Liver (tissue), 10 donors: ENCODE measurements at places on chromosomes 3 and 15. TPM values are rescaled to one million over a fixed set of nuclear protein-coding genes. Genes with fewer than 3 reads are reported as not detected.

Gene CD276
- 30.4 TPM for total RNA-seq

Gene SH3GL3
- total RNA-seq = 0.23 TPM

Gene SLC6A20
- total RNA-seq = not detected

Gene KLHL6
- 1.6 TPM for total RNA-seq

Gene CFAP100
- total RNA-seq = not detected

Gene MB21D2
- total RNA-seq = 0.59 TPM

Gene STRIT1
- not detected for total RNA-seq

Gene PLOD2
- total RNA-seq = 27.2 TPM

Gene ZCWPW2
- total RNA-seq = 0.23 TPM

Gene NCBP2
- 19.2 TPM for total RNA-seq

Gene C3orf38
- 11.5 TPM for total RNA-seq

Gene CASR
- 0.17 TPM for total RNA-seq

Gene LSAMP
- 0.17 TPM for total RNA-seq

Gene INO80
- 14.1 TPM for total RNA-seq

Gene PDZRN3
- total RNA-seq = 1.8 TPM

DNA sequence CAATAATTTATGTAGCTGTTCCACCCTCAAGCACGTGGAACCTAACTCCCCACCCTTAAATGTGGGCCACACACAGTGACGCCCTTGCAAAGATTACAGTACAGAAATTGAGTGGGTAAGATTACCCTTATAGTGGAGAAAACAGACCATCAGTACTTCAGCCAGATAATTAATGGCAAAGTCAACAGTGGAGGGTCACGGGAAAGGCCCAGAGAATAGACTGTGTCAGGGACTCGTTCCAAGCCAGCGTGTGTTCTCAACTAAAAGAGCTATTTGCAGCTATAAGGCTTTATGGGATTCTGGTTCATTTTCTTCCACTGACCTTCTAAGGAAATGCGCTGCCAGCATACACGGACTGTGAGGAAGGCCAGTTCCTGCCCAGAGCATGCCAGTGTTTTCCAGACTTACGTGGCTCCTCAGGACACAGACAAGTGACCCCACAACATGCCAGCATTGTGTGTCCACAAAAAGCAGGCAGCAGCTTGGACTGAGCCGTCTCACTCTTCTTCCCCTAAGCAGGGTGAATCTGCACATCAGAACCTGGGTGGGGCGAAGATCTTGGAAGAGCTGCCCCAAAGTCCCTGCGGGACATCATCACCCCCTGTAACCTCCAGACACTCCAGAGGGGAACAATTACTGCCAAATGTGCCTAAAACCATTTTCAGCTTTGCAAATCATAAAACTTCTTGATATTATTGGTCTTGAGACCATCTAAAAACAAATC lies 428.5 kb downstream of the OCA2 start:
- DNase-seq = no peak

- DNase-seq = no peak
Observed at GRCh38 chr3:119336823-119337222, 42.6 kb downstream of the ARHGAP31 start.

DNA sequence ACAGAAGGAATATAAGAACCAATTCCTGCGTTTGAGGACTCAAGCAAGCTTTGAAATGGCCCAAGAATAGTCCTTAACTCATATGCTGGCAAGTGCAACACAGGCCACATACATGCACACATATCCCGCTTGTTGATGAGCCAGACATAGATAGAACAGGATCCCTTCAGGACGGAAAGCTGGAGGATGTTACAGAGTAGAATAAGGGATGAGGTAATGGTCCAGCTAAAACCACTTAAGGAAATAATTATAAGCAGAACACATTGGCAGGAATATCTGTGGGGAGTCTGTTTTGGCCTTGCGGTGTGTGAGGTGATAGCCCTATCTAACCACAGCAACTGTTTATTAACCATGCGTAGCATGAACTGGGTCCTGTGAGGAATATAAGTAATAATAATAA lies 25.0 kb downstream of the SCG3 start:
- DNase-seq = no peak

- DNase-seq = no peak
Observed at GRCh38 chr3:146747928-146748327, 142.8 kb upstream of the PLSCR5 start.

GRCh38 chr3:132543011-132543739 lies 53.9 kb upstream of the ACKR4 start:
- no peak for DNase-seq

GRCh38 chr3:48402281-48402732 lies 27.6 kb downstream of the PLXNB1 start:
- no peak for DNase-seq

DNA sequence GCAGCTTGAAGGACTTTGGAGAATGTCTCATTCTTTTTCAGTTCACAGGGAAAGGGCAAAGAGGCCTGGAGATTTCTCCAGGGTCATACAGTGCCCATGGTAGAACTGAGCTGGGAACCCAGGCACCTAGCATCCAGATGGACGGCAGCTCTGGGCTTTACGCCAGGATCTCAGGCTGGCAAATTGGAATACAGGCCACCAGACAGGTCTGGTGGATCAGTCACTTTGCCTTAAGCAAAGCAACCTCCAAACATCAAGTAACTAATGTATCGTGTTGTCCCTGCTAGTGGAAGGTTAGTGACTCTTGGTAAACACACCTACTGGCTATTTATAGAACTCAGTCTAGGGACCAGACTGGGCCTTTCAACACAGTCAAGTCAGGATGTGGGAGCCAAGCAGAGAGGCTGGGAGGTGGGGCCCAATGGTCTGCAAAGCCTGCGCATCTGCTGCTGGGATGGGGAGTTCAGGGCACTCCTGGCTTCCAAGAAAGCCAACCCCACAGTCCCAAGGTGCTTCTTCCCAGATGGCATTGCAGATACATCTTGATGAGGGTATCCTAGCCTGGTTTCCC lies 30.2 kb downstream of the RPLP1 start:
- no peak for DNase-seq

- DNase-seq = no peak
Observed at GRCh38 chr3:31314258-31314657, 218.5 kb upstream of the STT3B start.

DNA sequence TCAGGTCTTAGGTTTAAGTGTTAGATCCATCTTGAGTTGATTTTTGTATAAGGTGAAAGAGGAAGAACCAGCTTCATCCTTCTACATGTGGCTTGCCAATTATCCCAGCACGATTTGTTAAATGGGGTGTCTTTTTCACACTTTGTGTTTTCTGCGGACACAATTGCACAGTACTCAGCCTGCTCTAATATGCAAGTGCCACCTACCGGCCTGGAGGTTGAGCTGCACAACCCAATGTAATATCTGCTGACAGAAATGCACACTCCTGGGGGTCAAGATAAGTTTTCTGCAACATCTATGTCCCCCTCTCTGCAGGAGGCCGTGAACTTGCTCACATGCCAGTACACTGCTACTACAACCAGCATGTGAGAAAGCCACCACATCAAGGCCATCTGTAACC lies 791.9 kb upstream of the ROBO1 start:
- DNase-seq = no peak

DNA sequence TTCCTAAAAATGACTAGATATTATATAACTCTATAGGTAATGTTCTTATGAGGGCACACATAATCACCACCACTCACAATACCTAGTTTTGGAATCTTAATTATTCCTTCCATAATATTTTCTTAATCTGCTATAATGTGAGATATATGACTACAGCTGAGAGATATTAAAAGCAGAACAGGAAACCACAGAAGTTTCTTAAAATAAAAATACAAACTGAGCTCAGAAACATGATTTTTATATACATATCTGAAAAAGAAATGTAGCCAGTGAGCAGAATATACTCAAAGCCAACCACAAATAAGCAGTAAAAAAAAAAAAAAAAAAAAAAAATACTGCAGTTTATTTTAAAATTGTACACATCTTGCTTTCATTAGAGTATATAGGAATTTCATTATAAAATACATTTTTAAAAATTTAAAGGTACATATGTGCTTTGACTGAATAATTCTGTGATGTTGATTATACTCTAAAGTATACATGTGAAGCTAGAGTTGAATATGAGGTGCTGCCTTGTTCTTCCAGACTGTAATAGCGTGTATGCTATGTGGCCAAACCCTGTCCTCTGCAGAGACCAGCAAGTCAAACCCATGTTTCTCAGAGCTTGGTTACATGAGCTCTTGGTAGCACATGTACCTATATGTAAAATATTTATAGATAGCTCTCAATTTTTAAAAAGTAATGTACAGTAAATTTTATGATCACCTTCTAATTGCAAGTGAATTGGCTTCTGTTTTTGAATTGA lies 175.0 kb downstream of the UBE2E2 start:
- no peak for DNase-seq

GRCh38 chr3:183734750-183735494 lies 37.3 kb downstream of the YEATS2 start:
- no peak for DNase-seq

DNA sequence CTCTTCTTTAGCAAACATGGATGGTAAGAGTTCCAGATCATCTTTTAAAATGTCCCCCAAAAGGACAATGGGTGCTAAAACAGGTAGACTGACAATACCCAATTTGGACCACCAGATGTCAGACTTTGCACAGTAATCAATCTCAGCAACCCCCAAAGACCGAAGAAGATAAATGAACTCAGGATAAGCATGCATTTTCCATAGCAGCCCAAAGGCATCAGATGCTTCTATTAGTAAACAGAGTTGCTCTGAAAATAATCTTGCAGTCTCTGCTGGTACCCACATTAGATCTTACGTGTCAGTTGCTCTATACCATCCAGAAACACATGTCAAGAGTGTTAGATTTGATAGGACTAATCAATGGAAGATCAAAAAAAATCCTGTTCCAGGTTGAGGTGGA lies 20.6 kb downstream of the MYH15 start:
- DNase-seq = no peak

GRCh38 chr3:49732597-49732996 lies 8.8 kb upstream of the GMPPB start:
- DNase-seq = no peak

DNA sequence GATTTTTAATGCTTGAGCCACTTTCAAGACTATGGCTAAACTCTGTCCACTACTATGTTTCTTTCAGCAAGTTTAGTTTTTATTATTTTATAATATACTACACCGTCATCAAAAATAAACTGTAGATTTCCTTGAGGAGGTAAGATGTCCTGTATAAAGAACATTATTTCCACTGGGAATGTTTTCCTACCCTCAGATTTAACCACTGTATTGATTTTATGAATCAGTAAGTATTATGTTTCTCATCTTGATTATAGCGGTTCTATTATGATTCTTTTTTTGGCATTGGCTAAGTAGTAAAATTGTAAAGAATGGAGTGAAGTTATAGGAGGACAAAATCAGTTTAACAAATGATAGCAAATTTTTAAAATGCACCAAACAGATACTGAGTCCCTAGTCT lies 44.4 kb downstream of the ADAM10 start:
- DNase-seq = no peak

DNA sequence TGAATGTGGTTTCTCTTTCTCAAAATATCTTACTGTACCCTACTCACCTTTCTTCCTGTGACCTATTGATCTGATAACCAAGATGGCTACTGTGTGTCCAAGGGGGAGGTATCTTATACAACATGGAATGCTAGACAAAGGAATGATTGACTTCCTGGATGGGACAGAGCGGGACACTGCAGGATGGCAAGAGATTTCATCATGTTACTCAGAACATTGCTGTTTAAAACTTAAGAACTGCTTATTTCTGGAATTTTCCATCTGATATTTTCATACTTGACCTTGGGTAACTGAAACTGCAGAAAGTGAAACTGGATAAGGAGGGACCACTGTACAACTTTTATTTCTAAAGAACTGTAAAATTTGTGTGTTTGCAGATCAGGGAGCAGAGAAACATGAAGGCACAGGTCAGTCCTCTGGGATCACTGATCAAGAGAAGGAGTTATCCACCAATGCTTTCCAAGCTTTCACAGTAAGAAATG lies 18.5 kb downstream of the CNOT10 start:
- no peak for DNase-seq

- peak; percentile 32 for DNase-seq
Observed at GRCh38 chr3:46609212-46609721, 3.1 kb upstream of the FAM240A start.

- no peak for DNase-seq
Observed at GRCh38 chr15:94174399-94174802, 57.0 kb upstream of the MCTP2 start.

DNA sequence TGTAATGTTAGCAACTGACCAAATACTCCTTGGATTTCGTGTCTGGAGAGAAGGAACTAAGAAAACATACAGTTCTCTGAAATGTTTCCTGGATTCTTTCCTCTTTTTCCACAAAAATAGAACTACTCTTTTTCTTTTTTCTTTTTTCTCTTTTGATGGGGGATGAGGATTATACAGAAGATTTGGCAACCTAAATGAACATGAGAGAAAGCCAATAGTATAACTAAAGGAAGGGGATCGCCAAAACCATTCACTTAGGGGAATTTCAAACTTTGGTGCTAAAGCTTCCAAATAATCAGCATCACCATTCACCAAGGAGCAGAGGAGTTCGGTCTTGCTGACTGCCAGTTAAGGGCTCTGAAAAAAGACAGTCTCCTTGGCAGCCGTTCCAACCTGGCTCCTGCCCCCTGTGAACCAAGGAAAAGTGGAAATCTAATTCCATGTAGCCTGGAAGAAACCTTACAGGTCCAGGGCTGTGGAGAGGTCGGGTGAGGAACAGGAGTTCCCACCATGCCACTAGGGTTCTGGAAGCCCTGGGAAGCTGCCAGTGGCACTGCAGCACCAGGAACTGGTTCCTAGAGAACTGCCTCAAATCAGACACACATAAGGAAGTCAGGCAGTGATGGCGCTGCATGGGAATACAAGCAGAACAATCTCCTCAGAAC lies 176.9 kb downstream of the TNIK start:
- DNase-seq = no peak

DNA sequence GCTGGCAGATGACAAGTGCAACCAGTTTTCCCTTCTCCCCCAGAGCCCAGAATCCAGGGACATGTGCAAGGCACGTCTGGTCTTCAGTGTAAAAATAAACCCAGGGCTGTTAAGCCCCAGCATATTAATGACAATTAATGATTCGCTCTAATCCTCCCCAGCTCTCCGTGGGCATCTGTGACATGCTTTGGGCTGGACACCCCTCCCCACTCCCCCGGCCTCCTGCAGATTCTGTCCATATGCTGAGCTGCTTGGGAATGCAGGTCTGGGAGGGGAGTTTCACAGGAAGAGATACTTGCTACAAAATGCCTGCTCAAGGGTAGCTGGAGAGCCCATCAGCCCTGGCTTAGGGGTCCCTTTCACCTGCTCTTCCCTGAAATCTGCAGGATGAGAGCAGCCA lies 43.0 kb upstream of the NTRK3 start:
- no peak for DNase-seq

DNA sequence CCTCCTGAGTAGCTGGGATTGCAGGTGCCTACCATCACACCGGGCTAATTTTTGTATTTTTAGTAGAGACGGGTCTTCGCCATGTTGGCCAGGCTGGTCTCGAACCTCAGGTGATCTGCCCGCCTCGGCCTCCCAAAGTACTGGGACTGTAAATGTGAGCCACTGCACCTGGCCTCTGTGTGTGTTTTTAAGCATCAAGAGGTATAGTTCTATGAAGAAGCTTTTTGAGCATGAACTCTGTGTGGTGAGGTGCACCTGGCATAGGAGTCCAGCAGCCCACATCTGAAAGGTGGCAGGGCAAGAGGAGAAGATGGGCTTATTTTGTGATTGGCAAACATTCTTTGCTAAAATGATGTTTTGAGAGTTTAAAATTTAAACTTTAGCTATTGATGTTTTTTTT lies 118.0 kb downstream of the DGKG start:
- DNase-seq = no peak

GRCh38 chr3:169509780-169510692 lies 153.5 kb downstream of the MECOM start:
- no peak for DNase-seq

GRCh38 chr3:102194760-102195159 lies 240.1 kb upstream of the ZPLD1 start:
- DNase-seq = no peak

GRCh38 chr3:13637311-13637891 lies 88.5 kb downstream of the FBLN2 start:
- DNase-seq = no peak
